NCI-H187 treated with DMSO at 0.1 percent for 48 hours (cell line): ENCODE measurements at places on chromosomes 2 and 18.

- no peak for DNase-seq
These were observed 10.0 kb downstream of the LRATD1 start for GRCh38 chr2:14642499-14642898.

DNA sequence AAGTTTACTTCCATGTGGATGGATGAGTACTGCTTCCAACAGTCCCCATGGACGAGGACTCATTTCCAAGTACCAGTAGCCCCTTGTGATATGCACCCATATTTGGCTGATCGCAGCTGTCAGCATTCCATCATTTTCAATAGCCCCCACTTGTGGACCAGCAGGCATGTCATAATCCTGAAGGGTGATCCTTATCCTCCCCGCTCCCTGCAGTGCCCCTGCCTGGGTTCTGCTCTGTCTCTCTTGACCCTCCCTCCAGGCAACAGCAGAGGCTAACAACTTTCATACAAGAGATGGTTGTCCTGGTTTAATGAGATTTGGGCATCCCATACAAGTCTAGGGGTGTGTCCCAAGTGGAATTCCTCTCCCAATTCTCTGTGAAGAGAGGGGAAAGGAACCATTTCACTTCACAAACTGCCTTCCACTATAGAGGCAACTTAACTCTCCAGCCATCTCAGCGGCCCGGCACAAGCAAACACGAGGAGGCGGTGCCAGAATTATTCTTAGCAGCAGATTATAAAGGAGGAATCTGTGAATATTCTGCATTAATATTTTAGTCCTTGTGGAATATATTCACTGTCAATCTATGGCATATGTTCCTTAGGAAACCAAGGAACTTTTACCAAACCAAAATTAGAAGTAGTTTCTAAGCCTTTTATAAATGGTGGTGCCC is 110.7 kb downstream of the RTN4 start:
- no peak for DNase-seq

DNA sequence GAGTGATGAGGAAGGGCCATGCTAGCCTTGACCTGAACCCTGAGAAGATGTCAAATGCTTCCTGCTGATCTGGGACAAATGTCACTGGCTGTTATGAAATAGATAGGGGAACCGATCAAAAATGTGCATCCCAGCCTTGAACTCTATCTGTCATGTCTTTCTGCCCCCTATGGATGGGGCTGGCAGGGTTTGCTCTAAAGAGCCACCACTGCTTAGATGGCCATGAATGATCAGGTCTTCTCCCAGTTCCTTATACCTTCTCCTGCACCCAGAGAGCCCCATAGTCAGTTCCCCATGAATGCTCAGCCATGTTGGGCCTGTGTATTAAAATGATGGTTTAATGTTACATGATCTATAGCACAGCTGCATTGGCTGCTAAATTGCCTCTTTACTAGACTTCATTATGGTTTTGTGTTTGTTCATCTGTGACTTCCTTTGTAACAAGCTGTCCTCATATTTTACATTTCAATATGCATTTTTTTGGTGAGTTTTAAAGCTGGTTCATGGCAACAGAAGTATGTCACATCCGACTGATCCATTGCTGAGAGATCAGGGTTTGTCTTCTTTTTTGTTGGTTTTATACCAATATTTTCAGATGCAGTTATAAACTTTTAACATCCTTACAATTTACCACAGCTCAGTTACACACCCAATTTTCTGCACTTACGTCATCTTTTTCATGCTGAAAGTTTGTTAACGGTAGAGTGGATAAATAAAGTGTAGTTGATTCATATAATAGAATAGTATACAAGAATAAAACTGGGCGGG is 56.3 kb upstream of the SMAD2 start:
- no peak for DNase-seq

DNA sequence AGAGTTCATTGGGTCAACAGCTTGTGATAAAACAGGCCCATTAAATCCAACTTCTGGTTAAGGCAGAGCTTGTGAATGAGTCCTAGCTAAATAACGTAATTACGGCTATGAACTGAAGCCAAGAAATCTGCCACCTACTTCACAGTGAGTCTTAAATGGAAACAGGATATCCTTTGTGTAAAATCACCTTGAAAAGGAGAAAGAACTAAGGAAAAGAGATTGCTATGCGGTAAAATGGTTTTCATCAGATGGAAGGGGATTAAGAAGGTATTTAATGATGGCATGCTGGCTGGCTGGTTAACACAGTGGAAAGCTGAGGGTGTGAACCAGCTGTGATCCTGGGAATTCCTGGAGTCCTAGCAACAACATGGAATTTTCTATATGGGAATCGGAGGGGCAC is 156.6 kb downstream of the DOK6 start:
- no peak for DNase-seq

DNA sequence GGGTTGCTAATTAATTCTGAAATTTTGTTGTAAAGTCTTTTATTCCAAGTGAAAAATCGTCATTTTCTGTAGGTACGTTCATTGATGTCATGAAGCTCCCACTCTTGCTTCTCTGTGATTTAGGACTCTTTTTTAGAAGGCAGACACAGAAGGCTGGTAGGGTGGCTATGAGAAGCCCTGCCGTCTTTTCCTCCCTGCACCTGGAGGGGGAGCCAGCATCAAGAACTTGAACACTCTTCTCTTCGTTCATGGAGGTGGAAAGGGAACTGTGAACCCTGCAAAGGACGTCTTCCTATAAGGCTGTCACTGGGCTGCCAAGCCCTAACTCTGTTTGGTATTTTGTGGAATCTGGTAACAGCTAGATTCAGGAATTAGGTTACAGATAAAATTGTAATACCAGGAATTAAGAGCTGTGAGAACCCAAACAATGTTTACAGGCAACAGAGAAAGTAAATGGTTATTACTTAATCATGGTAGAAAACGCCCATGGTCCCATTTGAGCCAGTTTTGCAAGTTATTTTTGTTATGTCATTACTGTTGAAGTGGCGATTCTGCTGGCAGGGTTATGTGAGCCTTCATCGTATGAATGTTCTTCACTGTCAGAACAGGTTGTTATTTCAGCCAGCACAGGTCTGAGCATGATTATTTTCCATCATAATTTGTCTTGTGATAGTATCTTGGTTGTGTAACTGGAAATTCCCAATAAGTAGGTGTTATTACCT is 112.2 kb downstream of the OSBPL6 start:
- peak; percentile 27 for DNase-seq

DNA sequence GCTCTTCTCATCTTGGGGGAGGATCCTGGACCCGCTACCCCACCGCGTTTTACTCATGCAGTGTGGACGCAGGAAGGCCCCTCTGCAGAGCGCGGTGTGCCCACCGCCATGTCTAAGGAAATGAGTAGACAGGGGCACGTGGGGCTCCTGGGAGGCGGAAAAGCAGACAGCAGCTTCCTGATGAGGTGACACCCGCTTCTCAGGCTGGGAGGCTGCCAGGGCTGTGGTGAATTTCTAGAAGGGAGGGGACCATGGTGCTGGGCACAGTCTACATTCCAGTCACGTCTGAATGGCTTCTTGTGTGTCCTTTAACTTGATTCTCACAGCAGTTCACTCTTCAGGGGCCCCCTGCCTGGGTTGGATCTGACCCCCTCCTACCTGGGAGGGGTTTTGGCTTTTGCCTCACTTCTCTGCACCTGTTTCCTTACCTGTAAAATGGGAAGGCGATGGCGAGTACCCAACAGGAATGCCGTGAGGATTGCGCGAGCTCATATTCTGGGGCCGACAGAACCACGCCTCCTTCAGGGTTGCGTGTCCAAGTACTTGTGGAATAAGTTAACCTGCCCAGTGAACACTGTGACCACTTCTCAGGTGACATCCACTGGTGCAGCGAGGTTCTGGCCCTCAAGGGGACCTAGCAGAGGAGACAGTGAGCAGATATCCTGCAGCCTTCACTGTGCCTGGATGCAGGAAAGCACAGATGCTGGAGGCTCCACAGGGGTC is 32.3 kb upstream of the MBP start:
- no peak for DNase-seq

DNA sequence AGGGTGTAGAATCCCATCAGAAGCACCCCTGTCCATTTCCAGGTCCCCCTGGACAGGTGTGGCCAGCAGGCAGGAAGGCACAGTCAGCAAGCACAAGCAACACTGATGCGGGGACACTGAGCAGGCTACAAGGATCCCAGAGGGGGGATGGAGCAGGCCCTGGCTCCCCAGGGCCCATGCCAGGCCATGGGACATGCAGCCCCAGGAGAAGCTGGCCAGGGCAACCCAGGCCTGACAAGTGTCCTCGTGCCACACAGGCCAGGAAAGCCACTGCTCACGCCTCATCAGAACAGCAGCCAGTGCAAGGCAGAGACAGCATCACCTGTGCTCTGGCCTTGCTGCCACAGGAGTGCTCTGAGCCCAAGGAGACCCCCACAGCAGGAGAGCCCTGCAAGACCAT is 14.1 kb upstream of the GPC1 start:
- DNase-seq = no peak

- DNase-seq = no peak
These were observed 83.7 kb downstream of the SDC1 start for GRCh38 chr2:20141056-20141762.

DNA sequence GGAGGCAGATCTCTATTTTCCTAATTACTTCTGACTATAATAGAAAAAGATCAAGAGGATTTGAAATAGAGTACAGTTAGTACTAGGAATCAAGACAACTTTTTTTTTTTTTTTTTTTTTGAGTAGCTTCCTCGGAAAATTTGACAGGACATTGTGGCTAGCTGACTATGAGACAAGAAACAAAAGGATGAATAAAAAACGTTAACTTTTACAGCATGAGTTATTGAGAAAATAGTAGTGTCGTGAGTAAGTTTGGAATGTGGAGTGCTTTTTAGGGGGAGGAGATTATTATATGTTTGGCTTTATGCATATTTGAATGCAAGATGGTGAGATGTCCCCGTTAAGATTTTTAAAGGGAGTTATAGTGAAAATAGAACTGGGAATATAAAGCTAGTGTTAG is 27.7 kb upstream of the CPS1 start:
- DNase-seq = no peak

- no peak for DNase-seq
These were observed 46.2 kb downstream of the PUM2 start for GRCh38 chr2:20304411-20304810.

DNA sequence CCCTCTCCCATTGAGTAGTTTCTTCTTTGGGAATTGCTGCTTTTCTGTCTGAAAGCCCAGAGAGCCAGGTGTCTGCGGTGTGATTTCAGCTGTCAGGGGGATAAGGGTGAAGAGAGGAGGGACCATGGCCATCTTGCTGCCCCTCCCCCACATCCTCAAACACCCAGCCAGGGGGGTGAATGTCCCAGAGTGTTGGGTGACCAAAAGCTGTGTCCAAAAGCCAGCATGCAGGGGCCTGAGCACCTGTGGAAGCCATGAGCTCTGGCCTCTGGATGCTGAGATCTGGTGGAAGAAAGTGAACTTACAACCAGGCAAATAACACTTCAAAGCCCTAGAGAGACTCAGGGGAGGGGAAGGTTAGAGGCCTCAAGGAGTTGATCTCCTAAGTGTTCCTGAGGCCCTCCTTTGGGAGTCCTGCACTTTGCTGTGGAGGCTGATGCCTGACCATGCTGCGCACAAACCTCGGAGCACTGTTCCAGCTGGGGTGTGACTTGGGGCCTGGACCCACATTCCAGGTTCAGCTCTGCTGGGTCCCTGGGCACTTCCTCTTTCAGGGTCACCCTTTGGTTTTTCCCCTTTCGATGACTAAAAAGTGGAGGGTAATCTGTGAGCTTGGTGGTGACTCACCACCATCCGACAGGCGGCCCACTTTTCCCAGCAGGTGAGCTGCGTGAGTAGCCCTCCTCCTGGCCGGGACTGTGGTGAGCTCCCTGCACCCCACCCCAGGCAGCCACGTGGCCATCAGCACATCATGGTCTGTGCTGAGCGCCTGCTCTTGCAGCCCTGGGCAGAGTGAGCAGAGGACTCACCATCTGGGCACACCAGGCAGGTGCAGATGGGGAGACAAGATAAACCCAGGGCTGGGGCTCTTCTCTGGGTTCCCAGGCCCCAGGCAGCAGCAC is 66.8 kb upstream of the FOSL2 start:
- no peak for DNase-seq

DNA sequence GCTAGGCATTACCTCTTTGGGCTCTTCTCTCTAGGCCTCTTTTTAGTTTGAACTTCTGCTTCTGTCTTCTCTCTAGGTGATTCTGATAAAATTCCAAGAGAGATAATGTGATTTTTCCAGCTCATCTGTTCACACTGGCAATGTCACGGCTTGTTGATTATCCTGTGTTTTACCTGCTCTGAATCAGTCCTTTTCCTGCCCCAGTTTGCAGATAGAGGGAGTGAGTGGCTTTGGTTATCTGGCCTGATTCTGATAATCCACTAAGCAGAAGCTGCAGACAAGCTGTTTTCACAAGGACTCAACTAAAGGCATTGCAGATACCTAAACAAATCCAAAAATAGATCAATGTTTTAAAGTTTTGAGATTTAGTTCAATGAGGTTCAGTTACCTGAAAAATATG is 111.9 kb downstream of the DCC start:
- DNase-seq = no peak

- DNase-seq = no peak
These were observed 344.4 kb downstream of the CLIP4 start for GRCh38 chr2:29459445-29460179.

- no peak for DNase-seq
These were observed 27.0 kb downstream of the IRS1 start for GRCh38 chr2:226772389-226773179.

GRCh38 chr2:233247116-233247515 is 4.4 kb upstream of the ATG16L1 start:
- DNase-seq = no peak

GRCh38 chr2:101516823-101517690 is 42.1 kb upstream of the RFX8 start:
- no peak for DNase-seq

- peak; percentile 23 for DNase-seq
These were observed 245.0 kb upstream of the FN1 start for GRCh38 chr2:215680605-215681598.

DNA sequence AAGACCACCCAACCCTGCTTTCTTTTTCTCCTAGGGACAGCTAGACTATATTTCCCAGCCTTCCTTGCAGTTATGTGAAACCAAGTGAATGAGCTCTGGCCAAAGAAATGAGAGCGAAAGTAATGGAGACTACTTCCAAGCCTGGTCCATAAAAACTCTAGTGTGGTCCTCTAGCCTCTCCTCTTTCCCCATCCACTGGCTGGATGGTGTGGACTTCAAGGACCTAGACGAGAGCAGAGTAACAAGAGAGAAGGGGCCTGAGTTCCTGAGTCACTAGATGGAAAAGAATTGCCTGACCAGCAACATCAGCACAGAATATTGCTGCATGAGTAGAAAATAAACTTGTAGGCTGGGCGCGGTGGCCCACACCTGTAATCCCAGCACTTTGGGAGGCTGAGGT is 2.9 kb upstream of the TMSB10 start:
- DNase-seq = no peak

GRCh38 chr18:37440206-37440605 is 125.4 kb downstream of the CELF4 start:
- no peak for DNase-seq

GRCh38 chr2:217456016-217456415 is 546.8 kb downstream of the TNS1 start:
- DNase-seq = no peak

GRCh38 chr2:120771781-120772208 is 36.1 kb downstream of the GLI2 start:
- DNase-seq = no peak

GRCh38 chr2:67260343-67261277 is 136.5 kb upstream of the ETAA1 start:
- no peak for DNase-seq
